Posterior vena cava (tissue), 2 donors: ENCODE measurements at places on chromosomes 7 and 10. TPM values are rescaled to one million over a fixed set of nuclear protein-coding genes. Genes with fewer than 3 reads are reported as not detected.

- no peak for DNase-seq
Observed at GRCh38 chr10:75208181-75208580, 2.4 kb upstream of the VDAC2 start.

GRCh38 chr10:123491364-123491763 lies 174.8 kb upstream of the GPR26 start:
- DNase-seq, result no peak

DNA sequence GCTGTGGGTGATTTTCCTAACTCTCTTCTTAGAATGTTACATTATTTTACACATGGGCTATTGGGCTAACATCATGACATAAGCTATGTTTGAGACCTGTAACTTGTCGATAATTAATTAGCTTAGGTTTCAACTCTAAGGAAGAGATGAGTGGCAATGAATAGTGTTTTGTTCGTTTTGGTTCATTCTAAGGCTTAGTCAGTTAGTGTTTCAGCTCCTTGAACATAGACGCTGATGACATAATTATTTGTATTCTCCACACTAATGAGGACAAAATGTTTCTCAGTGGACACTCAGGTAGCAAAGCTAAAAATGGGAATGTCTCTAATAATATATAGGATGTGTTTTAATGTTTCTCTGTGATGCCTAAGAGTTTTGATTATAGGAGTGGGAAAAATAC lies 401.9 kb downstream of the GATA3 start:
- DNase-seq, result no peak

DNA sequence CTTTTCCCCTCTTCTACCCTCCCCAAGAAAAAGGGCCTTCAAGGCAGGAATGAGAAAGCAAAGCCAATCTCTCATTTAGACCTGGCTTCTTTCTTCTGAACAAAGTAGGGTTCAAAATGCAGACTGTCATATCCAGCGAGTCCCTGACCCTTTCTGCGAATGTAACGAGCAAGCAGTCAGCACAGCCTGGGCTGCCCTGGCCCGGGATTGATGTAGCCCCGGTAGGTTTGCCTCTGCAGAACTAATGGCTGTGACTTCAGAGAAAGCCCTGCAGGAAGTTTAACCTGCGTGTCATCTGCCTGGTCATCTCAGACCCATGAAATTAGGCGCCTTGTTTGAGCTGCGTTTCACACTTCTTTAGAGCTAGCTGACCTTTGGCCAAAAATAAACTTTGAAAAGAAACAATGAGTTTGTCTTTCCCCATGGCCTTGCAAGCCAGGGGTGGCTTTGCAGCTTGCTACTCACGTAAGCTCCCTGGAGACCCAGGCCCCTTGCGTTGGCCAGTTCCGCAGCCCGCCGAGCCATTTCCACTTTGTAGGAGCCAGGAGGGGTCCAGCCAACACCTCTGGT lies 36.4 kb downstream of the HABP2 start:
- no peak for DNase-seq

DNA sequence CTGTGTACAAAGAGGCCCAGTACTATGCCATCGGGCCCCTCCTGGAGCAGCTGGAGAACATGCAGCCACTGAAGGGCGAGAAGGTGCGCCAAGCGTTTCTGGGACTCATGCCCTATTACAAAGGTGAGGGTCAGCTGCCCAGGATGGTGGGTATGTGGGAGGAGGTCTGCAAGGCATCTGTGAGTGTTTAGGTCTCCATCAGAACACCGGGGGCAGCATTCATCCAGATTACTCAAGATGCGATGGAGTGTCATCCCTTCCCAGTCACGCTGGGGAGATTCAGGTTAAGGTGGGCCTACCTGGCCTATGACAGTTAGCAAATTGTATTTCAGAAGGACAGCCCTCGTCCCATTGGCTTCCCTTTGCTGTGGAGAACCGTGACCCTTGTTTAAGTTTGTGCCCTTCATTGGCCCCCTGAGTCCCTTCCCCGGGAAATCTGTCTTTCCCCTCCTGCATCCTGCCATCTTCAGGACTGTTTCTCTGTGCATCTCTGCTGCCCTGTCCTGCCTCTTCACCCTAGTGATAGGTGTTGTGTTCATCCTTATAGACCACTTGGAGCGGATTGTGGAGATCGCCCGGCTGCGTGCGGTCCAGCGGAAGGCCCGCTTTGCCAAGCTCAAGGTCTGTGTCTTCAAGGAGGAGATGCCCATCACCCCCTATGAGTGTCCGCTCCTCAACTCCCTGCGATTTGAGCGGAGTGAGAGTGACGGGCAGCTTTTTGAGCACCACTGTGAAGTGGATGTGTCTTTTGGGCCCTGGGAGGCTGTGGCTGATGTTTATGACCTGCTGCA lies 9.8 kb downstream of the KCTD7 start:
- DNase-seq, result no peak

The GDF10 gene
- total RNA-seq, result 18.6 TPM

- no peak for DNase-seq
Observed at GRCh38 chr10:51397695-51398094, 301.7 kb downstream of the CSTF2T start.
